ENCODE measurements at places on chromosomes 16 and 17.

DNA sequence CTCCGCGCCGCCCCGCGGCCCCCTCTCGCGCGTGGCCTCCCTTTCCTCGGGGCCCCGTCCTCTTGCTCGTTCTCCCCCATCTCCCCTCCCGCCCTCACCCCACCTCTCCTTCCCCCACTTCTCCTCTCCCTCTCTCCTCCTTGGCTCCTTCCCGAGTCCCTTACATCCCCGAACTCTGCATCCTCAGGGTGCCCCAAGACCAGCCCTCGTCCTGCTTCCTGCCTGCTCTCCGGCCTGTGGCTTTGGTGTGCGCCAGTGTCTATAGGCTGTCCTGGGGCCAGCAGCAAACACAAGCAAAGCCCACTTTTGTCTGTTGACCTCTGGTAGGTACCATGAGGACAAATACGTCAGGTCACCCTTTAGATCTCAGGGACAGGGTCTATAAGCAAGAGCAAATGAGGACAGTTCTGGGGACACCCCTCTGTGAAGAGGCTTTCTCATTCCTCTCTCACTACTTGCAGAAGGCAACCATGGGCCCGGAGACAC lies 284 bp upstream of the COPZ2 start:
- DNase-seq, result no peak

DNA sequence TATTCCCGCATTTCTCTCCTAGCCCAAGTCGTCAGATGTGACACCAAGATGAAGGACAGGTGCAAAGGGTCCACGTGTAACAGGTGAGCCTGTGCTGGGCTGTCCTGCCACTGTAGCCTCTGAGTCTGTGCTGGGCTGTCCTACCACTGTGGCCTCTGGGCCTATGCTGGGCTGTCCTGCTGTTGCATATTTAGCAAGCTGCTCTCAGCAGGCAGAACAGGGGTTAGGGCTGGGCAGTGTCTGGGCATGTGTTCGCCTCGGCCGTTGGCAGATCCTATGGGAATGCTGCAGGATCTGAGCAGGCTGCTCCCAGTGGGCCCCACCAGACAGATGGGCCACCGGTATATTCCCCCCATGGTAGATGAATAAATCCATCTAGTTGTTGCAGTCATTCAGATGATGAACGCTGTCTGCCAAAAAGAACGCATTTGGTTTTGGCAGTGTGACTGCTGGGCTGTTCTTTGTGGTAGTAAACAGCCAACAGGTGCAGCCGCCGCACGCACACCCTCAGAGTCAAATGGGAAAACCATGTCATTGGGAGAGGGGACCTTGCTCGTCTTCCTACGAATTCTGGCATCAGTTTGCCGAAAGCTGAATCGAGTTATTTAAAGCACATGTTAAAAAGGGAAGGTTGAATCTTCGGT lies 49.2 kb downstream of the CRISPLD2 start:
- DNase-seq, result no peak

DNA sequence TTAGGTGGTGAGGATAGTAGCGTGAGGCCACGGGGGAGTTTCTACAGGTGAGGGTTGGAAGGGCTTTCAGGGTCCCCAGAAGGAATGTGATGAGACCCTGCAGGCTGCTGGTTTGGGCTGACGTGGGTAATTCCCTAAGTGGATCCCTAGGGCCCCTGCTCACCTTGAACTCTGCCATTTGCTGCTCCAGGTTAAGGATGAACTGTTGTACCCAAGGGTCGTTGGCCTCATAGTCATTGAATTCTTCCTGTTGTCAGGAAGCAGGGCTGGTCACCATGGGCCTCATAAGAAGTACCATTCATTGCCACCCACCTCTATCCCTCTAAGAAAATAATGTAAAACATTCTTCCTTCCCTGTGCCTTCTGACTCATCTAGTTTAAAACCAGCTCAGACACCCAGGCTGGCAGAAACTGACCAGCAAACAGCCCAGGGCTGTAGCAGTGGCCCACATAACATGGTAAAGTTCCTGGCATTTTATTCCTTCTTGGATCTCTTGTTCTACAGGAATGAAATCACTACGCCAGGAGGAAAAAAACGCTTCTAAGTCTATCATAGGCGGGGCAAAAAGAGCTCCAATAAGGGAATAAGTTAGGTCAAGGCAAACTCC lies 27.6 kb downstream of the FCSK start:
- no peak for DNase-seq

DNA sequence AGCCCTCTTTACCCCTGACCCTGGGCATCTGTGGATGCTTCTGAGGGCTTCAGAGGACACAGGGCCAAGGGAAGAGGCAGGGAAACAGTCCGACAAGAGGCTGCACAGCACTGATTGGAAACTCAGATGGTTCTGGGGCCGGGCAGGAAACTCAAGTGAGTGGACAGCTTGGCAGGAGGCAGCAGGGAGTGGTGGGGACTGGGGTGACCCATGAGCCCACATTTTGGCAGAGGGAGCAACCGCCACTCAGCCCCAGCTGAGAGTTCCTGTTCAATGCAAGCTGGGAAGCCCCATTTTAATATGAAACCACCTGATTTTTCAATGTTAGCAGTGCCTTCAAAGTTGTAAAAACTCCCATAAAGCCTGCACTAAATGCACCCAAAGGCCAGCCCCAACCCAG lies 1.5 kb upstream of the VASN start:
- DNase-seq, result no peak

DNA sequence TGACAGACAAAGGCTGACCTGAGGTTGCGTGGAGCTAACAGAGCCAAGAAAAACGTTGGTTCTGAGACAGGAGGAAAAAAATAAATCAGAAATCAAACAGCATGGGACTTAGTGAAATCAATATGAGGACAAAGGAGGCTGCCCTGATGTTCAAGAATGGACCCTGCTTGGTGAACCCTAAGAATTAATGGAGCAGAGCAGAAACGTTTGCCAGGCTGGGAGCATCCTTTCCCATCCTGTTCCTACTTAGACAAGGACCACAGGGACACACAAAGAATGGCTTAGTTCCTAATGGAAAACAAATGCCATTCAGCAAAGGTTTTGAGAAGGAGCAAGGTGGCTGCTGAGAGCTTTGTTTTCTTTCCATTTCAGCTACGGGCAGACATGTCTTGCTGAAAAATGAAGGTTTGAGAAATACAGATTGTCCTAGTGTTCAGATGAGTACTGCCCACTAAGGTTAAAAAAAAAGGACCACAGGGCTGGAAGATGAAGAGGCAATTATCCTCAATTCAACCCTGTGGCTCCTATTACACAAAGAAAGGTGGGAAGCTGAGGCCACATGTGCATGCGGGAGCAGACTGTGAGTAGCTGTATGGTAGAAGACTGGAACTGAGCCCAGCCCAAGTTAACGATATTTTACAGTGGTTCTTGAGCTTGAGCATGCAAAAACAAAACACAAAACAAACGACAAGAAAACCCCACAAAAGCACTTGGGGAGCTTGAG lies 230.1 kb downstream of the SLC39A11 start:
- DNase-seq, result no peak

- peak; percentile 21 for DNase-seq
Measured at GRCh38 chr16:66551348-66551759, 1.0 kb upstream of the CKLF start.

GRCh38 chr16:66750279-66751052 lies 943 bp downstream of the DYNC1LI2 start:
- no peak for DNase-seq

DNA sequence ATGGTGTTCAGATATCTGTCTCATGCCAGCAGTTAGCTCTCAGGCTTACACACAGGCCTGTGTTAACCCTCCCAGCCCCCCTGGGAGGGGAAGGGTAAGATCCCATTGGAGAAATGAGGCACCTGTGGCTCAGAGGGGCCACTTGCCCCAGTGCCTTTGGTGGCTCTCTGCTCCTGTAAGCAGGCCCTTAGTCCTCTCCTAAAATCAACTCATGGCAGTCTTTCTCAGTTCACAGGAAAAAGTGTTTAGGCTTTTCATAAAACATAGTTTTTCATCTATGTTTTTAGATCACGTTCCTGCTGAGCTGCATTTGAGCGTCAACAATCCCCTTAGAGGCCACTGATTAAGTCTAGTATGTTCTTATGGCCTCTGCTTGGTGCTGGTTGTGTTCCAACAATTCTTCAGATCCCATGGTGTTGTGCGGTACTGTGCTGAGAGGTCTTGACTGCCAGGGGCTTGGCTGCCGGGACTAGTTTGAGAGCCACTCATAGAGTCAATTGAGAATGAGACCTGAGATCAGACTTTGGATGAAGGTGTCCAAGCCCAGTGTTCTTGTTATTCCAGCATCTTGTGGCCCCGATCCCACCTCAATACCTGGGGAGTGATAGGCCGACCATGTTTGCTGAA lies 10.6 kb downstream of the TAOK2 start:
- DNase-seq, result no peak
